ENCODE measurements at places on chromosomes 13 and 19. TPM values are rescaled to one million over a fixed set of nuclear protein-coding genes. Genes with fewer than 3 reads are reported as not detected.

Gene CLPTM1
- 172 TPM for total RNA-seq

DNA sequence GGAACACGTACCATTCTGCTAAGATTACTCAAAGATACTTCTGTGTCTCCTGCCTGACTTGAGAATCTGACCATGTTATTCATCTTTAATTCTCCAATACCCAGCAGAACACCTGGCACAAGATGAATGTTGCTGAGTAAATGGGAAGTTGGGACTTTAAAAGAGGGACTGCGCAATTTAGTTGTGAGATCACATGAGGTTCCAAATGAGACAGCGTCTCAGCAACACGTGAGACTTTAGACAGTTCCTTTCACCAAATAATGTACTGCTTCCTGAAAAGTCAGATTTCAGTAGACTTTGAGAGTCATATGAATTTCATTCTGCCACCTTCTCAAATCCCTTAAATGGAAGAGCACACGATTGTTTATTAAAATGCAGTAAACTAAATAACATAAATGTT is 36.7 kb downstream of the DOCK9 start:
- DNase-seq: no peak

Gene HIF3A
- 0.68 TPM for total RNA-seq

Gene SH2D3A
- 64.0 TPM for total RNA-seq

- DNase-seq: no peak
Measured at GRCh38 chr13:112532837-112533745, 54.9 kb downstream of the TUBGCP3 start.

Gene ZNF584
- 21.8 TPM for total RNA-seq

GRCh38 chr13:63773476-63773875 is 2357.8 kb upstream of the PCDH20 start:
- no peak for DNase-seq

Data from Calu3 (cell line).